ENCODE measurements at places on chromosomes 1 and 21.

DNA sequence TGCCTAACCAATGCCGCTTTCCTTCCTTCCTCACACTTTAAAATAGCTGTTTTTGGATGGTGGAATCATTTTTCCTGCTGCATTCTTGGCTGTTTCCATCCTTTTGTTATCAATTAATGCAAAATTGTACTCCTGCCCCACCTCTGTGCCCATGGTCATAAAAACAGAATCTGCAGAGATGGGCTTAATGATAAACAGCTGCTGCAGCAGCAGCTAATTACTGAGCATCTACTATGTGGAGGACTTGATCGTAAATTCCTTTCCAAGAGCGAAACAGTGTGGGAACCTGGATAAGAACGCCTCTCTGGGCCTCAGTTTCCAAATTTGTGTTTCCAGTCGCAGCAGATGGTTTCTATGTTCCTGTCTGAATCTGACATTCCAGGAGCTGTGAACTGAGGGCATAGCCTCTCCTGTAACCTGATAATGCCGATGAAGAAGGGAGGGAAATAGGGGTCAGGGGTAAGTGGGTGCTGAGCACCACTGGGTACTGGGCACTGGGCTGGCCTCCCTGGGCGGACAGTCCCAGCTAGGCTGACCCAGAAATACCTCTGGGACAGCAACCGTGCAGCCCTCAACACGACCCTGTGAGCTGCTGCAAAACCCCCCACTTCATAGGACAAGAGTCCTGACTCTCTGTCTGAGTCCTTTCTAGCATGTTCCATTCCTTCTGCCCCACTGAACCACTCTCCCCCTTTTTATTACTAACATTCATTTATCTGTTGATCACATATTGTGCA lies 121.7 kb downstream of the DMRTB1 start:
- DNase-seq, result no peak

DNA sequence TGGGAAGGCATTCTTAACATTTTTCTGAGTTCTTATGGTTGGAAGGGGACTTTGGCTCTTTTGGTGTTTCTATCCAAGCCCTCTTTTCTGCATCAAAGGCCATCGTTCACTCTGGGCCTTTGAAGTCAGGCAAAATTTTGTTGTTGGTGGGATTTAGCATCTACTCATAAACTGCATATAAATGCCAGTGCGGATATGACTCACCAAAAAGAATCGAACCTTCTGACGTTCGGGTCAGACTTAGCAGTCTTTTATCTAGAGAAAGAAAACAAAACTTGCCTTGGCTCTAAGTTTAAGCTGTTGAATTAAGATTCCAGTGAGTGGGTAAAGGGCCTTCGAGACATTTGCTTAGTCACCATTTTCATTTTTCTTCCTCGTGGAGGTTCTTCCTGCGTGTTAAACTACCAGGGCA lies 51.4 kb downstream of the EVA1C start:
- DNase-seq, result no peak

DNA sequence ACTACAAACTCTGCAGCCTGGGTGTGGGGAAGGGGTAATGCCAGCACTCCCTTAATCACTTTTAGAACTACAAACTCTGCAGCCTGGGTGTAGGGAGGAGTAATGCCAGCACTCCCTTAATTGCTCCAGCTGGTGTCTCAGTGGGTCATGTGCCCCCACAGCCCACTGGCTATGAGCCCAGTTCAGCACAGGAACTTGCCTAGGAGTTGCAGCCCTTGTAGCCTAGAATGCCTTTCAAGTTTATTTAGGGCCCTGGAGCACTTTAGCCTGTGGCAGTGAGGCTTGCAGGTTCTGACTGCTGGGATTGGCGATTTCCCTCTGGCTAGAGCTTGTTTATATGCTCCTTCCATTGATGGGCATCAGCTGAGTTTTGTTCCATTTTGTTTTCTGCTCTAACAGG lies 17.1 kb downstream of the VN1R5 start:
- no peak for DNase-seq

- no peak for DNase-seq
Measured at GRCh38 chr1:119358636-119359035, 9.9 kb upstream of the HAO2 start.

DNA sequence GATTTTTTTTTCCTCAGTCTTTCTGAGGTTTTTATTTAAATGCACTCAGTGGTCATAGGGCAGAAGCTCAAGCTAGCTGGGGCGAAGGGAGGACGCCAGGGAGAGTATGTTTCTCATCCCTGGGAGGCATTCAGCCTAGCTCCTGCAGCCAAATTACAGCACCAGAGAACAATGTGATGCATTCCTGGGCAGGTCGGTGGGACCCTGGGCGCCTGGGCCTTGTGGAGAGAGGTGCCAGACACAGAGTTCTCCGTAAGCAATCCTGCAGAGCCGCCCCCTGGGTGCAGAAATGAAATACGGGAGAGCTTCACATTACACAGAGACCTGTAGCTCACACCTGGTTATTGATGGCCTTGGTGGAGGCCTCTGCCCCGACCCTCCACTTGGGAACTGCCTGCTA lies 15.5 kb downstream of the WNT2B start:
- DNase-seq, result no peak

DNA sequence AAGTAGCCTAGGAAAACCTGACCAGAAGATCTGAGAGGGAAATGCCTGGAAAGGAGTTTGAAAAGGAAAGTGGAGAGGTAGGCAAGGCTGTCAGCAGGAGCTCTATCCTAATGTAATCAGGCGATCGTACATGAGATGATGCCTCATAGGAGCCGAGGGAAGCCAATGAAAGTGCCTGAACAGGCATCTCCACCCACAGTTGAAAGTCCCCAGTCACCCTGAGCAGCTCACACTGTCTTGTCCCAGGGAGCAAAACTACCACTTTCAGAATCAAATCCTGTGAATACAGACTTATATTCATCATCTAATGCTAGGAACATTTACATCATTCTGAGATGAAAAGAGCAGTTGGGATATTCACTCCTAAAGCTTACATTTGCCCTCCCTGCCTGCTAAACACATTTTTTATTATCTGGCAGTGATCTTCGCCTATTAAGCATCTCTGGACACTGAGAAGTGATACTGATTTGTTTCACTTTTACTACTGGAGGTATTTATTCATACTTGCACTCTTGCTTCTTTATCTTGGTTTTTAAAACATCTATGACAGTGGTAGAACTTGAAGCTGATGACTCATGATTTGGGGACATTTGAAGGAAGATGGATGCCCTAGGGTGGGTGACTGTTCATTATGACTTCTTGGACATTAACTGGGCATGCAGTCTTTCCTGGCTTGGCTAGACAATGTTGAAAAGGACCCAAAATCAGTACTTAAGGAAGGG lies 221.6 kb downstream of the SEC16B start:
- DNase-seq, result no peak

DNA sequence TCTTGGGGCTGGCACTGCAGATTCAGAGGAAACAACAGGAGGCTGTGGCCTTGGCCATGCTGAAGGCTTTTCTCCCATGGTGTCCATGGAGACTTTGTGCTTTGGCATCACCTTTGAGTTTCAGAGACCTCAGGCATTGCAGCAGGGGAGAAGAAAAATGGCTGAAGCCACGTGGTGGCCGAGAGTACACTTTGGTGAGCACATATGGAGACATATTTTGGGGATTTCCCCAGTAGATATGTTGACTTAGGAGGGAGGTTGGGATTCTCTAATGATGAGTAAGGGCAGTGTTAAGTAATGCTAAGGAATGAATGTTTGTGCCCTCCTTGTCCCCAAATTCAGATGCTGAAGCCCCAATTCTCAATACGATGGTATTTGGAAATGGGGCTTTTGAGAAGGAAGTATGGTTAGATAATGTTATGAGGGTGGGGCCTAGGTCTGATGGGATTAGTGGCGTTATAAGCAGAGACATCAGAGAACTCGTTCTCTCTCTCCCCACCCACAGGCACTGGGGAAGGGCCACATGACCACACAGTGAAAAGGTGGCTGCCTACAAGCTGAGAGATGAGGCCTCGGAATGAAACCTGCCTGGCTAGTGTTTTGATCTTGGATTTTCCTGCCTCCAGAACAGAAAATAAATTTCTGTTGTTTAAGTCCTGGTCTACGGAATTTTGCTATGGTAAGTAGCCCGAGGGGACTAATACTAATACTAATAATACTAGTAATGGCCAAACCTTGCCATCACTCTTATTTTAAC lies 98.6 kb downstream of the TBX19 start:
- no peak for DNase-seq

DNA sequence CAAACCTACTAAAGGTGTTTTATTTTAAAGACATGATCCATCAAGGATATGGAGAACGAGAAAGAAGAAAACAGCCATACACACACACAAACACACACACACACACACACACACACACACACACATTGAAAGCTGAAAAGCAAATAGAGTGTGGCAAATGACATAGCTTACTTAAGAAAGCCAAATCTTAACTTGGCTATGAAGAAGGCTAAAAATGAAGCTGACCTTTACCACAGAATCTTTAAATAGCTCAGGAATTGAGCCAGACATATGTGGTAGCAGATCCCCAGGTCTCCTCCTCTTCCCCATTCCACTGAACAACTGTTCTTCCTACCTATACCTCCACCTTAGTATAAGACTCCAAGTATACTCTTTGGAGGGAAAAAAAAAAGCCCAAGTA lies 185.6 kb downstream of the CLEC20A start:
- DNase-seq, result no peak

DNA sequence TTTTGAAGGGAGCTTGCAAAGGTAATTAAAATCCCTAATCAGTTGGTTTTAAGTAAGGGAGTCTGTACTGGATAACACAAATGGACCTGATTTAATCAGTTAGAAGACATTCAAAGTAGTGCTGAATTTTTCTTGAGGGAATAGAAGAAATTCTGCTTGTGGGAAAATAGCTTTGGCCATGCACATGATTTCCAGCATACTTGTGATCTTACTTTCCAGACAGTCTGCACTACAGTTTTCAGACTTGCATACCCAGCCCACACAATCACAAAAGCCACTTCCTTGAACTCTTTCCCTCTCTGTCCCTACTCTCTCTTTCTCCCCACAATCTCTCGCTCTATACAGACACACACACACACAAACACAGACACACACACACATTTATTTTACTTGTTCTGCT lies 852.1 kb downstream of the PLA2G4A start:
- DNase-seq, result no peak

DNA sequence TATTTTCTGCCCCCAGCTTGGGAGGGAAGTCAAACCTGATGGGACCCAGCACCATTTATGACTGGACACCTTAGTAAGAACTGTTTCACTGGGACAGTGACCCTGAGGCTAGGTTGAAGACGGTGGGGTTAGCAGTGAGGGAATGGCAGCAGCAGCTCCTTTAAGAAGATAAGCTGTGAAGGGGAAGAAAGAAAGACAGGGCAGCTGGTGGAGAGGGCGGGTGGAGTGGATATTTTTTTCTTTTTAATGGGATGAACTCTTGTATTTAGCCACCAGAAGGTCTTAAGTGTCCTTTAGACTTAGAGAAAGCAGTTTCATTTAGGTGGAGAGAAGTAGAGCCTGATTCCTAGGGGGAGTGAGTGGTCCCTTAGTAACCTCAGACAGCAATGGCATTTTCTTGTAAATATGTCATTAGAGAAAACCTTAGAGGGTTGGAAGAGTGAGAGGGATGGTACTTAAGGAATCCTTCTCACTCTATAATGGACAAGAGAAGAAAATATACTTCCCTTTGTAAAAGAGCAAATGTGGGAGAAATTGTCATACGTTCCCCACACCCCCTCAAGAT lies 187.5 kb downstream of the HHAT start:
- no peak for DNase-seq

GRCh38 chr1:97560714-97561113 lies 360.1 kb downstream of the DPYD start:
- no peak for DNase-seq

GRCh38 chr1:238892612-238893011 lies 493.8 kb upstream of the CHRM3 start:
- no peak for DNase-seq

GRCh38 chr1:186783193-186783592 lies 45.6 kb upstream of the PLA2G4A start:
- no peak for DNase-seq

GRCh38 chr1:22676916-22677583 lies 24.0 kb downstream of the C1QB start:
- no peak for DNase-seq

DNA sequence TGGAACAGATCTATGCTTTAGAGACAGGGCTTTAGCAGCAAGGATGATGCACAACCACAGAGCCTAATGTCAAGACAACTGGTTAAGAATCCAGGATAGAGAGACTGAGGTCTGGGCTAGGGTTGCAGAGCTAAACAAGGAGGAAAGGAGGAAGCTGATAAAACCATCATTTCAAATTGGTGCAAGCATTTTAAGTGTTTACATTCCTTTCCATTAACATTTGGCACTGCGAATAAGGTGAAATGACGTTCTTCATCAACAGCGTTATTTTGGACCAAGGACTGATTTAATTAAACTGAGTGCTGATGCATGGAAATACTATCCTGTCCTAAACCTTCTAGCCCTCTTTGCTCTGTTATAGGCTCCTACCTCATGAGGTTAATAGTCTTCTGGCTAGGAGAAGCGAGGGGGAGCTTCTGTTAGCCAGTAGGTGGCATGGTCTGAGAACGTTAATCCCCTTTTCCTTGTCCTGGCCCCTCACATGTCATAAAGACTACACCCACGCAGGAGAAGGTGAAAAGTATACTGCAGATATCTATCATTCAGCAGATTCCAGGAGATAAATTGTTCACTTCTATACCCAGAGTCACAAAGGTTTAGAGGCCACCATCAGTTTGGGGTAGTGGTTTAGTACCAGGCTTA lies 7.6 kb upstream of the C1orf21 start:
- DNase-seq, result no peak

DNA sequence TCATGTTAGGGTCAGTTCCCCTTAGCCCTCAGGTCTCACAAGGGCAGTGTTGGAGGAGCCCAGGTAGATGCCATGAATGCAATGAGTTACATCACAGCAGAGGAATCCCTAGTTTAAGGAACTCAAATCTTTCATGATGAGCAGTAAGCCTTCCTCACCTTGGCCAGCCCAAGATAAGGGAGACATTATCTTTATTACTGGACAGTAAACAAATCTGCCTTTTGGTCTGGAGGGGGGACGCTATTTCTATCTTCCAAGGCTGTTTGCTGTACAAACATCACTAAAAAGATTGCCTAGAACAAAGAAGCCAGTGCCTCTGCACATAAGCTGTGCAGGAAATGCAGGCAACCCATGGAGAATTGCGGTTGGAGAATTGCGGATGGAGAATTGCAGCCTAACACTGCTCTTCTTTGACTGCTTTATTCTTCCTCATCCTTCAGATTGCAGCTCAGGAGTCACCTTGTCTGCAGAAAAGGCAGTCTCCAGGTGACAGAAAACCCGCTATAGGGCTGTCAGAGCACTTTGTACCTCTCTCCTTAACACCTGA lies 2.3 kb upstream of the CHI3L1 start:
- no peak for DNase-seq

- DNase-seq, result peak; percentile 25
Measured at GRCh38 chr1:231460614-231461013, 38.5 kb upstream of the EGLN1 start.

DNA sequence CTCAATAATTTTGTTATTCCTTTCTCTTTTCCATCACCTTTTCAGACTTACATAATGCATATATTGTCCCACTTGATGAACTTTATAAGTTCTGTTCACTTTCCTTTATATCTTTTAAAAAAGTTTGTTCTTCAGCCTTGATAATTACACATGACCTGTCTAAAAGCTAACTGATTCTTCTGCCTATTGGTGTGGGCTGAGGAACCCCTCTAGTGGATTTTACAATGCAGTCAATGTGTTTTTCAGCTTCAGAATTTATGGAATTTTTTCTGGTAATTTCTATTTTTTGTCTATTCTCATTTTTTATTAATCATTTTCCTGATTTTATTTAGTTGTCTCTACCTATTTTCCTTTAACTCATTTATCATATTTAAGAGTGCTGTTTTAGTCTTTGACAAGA lies 7.5 kb downstream of the MNDA start:
- DNase-seq, result no peak
